Heart right ventricle (tissue), 16 donors: ENCODE measurements at places on chromosomes 11 and 22. TPM values are rescaled to one million over a fixed set of nuclear protein-coding genes. Genes with fewer than 3 reads are reported as not detected.

Gene SCUBE1
- 0.07 TPM for total RNA-seq

Gene RAB36
- 0.15 TPM for total RNA-seq

Gene PSMA1
- 119 TPM for total RNA-seq

Gene MRGPRF
- total RNA-seq, result 1.6 TPM

Gene MS4A12
- not detected for total RNA-seq

Gene GLYAT
- total RNA-seq, result not detected

DNA sequence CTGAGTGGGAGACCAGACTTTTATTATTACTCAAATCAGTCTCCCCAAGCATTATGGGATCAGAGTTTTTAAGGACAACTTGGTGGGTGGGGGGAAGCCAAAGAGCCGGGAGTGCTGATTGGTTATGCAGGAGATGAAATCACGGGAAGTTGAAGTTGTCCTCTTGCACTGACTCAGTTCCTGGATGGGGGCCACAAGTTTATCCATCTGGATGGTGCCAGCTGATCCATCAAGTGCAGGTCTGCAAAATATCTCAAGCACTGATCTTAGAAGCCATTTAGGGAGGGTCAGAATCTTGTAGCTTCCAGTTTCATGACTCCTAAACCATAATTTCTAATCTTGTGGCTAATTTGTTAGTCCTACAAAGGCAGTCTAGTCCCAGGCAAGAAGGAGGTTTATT lies 53.5 kb upstream of the LMO1 start:
- DNase-seq, result no peak

DNA sequence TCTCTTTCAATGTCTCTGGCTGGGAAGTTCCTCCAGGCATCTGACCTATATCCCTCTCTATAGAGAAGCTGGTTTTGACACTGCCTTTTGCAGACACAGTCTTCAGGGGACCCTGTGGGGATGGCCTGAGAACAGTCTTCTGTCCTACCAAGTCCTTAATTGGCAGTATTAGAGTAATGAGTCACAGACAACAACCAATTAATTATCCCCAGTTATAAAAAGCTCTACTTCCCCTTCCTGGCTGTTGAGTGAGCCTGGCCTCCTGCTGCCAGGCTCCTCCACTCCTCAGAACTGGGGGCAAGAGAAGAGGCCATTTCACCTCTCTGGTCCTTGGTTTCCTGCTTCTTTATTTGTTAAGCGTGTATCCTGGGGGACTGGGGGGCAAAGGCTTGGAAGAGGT lies 41.2 kb upstream of the KLHL35 start:
- DNase-seq, result no peak

DNA sequence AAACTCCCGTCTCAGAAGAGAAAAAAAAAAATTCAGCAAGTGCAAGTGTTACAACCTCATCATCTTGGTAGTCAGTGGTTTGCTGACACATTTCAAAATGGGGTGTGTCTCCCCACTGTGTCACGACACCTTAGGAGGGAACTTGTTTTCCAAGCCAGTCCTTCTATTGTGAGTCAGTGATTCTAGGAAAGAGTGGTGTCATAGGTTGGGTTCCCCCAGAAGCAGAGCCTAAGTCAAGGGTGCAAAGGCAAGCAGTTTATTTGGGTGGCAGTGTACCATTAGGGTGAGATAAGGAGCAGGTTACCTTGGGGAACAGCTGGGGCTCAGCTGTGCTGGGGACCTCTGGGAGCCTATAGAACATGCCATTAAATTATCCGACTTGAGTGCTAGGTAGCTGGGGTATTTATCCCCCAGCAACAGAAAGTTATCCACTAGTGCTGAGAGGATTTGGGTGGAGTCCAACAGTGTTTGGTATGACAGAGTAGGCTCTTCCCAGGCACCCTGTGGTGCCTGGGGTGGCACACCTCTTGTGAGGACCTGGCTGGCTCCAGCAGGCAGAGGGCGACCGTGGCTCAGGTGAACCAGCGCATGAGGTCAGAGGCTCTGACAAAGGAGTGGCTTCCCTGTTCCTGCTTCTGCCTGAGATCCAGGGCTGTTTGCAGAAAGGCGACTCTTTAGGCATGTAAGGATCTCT lies 41.7 kb downstream of the KIAA1671 start:
- no peak for DNase-seq

- DNase-seq, result no peak
These were observed 142.9 kb downstream of the EFCAB6 start for GRCh38 chr22:43669190-43669589.

GRCh38 chr11:116300232-116300631 lies 472.6 kb downstream of the BUD13 start:
- no peak for DNase-seq

- DNase-seq, result no peak
These were observed 22.7 kb downstream of the NCAM1 start for GRCh38 chr11:112983887-112984286.

- DNase-seq, result no peak
These were observed 759 bp downstream of the AP2A2 start for GRCh38 chr11:926341-926916.

DNA sequence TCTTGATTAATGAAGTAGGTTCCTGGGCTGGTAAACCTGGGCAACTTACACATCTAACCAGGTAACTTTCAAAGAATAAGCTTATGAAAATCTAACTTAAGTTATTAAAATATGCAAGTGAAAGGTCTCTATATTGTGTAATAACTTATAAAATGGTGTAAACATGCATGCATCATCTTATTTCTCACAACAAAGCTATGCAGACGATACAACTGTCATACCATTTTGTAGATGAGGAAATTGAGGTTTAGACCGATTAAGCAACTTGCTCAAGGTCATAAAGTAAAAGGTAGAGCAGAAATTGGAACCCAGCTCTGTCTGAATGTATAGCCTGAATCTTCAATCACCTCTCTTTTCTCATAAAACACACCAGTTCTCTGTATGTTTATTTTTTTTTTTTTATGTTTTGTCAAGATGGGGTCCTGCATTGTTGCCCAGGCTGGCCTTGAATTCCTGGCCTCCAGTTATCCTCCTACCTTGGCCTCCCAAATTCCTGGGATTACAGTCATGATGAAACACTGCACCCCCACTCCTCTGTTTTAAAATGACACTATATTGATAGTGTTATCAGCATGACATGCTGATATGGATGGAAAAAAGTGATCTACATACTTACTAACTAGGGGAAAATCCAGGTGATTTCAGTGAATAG lies 109.6 kb downstream of the SGSM3 start:
- DNase-seq, result no peak
